ENCODE measurements at places on chromosomes 13 and 19.
A peak's percentile ranks its signal among the peaks of the same experiment; 100 is the strongest.

GRCh38 chr19:55384131-55384919 is at the start of gene TMEM238:
TSS of gene TMEM238 (minus strand) at chr19:55384292. CDS start at chr19:55384259, 33 bp downstream.
- DNase-seq, result no peak

- DNase-seq, result no peak
These were observed 35.6 kb upstream of the IL17D start for GRCh38 chr13:20667857-20668437.

GRCh38 chr13:41601718-41602445 is 144.5 kb downstream of the RGCC start:
- DNase-seq, result no peak

DNA sequence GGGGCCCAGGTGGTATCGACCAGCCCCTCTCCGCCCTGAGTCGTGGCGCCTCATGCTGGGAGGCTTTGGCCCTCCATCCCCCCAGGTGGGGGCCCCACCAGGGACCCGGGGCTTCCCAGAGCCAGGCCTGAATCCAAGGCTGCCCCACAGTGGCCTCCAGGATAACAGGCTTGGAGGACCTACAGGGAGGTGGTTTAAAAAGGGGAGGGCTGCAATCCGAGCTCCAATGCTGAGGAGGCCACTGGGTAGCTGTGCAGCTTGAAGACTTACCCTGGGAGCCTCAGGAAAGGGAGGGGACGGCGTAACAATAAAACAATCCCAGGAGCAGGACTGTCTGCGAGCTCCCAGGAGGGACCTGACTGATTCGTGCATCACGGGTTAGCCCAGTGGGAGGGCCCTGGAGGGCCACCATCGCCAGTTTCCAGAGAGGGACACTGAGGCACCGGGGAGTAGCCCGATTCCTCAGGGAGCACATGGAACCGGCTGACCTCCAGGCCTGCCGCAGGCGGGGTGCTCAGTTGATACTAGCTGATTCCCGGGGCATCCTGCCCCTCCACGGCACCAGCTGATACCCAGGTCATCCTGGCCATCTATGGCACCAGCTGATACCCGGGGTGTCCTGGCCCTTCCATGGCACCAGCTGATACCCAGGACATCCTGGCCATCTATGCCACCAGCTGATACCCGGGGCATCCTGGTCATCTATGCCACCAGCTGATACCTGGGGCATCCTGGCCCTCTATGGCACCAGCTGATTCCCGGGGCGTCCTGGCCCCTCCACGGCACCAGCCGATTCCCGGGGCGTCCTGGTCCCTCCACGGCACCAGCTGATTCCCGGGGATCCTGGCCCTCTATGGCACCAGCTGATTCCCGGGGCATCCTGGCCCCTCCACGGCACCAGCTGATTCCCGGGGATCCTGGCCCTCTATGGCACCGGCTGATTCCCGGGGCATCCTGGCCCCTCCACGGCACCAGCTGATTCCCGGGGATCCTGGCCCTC is 3.7 kb upstream of the C2CD4C start:
- no peak for DNase-seq

DNA sequence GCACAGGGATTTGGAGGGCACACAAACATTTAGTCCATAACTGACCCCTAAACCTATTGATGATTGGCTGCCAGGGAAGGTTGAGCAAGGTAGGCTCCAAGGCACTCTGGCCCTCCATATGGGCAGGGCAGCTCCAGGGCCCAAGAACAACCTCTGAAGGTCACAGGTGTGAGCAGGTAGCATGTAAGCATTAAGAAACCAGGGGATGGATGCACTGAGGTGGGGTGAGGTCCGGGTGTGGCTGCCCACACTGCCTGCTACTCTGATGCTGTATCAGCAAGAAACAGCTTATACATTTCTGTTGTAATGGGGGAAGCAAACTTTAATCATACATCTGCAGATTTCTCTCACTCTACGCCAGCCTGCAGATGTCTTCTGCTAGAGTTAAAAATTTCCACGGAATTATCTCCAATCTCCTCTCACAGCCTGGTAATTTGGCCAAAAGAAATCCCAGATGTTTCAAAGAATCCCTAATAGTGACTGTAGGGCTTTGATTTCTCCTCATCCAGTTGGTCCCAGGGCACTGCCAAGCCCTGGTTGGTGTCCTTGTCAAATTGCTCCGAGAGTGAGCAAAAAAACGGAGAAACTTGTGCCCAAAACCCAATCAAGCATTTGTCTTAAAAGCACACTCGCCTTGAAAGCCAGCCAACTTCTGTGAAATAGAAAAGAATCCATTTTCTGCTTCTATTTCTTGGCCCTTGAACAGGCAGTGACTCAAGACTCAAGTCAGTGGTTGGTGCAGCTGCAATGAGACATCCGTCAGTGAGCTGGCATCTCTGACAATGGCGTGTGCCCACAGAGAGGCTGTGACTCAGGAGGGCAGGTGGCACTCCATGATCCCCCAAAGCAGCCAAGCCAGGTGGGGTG is 72.5 kb upstream of the MRI1 start:
- peak; percentile 16 for DNase-seq

DNA sequence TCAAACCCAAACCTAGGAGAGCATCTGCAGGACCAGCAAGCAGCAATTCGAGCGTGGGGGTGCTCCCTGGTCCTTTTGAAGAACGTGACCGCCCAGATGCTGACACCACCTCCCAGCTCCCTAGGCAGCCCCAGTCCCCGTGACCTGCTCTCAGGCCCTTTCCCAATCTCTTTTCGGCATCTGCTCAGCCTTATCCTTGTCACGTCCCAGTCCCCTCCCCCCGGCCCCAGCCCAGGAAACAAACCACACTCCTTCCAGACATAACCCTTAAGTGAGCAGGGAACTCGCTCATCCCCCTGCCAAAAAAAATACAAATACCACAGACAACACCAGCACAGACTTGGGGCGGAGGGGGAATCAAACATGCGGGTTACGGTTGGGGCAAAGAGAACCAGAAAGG is 3.3 kb downstream of the MLLT1 start:
- DNase-seq, result peak; percentile 77

GRCh38 chr13:74870865-74871264 is 611.1 kb downstream of the TBC1D4 start:
- DNase-seq, result peak; percentile 39
